ENCODE measurements at places on chromosomes 6 and 20.

- peak; percentile 41 for DNase-seq
These were observed 11.8 kb downstream of the CPNE5 start for GRCh38 chr6:36827261-36828079.

DNA sequence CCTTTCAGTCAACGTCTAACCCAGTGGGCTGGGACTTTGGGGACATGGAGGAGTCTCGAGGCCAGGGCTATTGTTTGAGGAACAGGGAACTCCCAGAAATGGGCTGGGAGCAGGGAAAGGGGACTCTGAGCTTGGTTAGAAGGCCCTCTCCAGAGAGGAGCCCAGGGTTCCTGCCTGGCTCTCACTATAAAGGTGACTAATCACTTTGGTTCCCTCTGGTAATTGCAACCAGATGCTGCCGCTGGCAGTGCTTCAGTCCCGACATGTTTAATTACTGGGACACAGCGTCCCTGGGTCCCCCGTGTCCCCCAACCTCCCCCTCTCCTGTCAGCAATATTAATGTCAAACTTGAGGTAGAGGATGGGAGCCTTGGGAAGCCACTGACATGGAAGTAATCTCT, 5.0 kb upstream of the GDF5 start:
- DNase-seq: no peak

DNA sequence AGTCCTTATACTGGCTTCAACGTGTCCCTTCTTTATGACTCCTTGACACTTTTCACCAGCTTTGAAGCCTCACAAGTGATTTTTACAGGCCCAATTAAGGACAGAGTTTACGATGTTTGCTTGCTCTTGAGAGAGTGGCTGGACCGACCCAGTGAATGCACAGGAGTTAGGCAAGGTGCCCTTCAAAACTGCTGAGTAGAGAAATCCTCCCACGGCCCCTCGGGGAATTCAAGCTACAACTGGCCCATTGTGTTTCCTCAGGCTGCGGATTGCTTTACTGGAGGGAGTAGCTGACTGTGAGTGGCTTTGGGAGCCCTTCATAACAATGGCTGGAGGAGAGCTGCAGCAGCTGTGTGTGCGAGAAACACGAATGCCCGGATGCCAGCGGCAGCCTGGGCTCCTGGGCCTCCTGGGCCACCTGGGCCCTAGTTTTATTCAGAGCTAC, 50.0 kb downstream of the SGK1 start:
- no peak for DNase-seq

GRCh38 chr6:28380381-28380780, 19.2 kb downstream of the ZSCAN12 start:
- DNase-seq: no peak

DNA sequence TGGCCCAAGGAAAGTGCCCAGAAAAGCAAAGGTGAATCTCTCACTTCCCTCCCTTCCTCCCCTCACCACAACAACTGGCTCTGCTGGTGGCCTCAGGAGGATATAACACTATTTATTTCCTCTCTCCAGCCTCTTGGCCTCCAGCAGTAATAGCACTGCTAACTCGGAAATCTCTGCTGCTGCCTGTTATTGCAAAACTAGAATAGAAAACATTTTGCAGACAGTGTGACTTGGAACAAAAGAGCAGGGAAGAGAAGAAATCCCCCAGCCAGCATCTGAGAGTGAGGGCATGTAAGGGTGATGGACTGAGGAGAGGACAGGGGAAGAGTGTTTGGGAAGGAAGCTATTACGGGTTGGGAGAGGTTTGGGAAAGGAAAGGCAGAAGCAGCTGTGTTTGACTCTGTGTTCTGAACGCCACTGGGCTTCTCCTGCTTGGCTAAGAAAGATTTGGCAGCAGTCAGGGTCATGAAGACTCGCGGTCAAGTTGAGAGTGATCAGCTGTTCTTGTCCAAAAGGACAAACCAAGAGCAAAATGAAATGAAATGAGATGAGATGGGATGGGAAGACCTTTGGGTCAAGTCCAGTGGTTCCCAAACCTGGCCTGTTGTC, 81.0 kb upstream of the SNX9 start:
- no peak for DNase-seq

GRCh38 chr6:50720623-50721022, 7.3 kb downstream of the TFAP2D start:
- no peak for DNase-seq

DNA sequence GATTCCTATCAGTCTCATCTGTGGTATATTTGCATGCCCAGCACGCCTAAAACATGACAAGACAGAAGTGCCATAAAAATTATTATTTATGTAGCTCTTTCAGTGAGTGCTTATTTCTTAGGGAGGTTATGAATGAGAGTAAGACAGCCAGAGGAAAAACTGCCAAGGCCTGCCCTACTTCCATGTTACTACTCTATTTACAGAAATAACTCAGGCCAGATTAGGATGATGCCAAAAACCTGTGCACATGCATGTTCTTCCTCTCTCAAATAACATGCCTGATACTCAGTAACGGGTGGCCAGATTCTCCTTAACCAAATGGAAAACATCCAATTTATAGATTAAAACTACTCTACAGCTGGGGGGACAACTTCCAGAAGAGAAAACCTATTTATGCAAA, 45.7 kb downstream of the ILRUN start:
- DNase-seq: no peak

DNA sequence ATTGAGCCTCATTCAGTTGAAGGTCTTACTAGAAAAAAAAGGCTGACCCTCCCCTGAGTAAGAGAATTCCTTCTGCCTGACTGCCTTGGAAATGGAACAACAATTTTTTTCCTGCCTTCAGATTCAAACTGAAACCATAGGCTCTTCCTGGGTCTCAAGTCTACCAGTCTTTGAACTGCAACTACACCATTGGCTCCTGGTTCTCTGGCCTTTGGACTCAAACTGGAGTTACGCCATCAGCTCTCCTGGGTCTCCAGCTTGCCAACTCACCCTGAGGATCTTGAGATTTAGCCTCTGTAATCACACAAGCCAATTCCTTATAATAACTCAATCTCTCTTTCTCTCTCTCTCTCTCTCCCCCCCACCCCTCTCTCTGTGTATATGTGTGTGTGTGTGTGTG, 36.0 kb upstream of the SNX9 start:
- no peak for DNase-seq

DNA sequence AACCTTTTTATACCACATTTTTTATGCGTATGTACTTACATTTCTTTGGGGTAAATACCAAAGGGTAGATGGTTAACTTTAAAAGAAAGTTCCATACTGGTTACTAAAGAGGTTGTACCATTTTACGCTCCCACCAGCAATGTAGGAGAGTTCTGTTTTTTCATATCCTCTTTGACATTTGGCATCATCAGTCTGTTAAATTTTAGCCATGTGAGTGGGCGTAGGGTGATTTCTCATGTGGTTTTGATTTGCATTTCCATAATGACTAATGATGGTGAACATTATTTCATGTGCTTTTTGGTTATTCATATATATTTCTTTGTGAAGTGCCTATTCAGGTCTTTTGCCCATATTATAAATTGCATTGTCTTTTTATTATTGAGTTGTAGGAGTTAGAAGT, 194.2 kb downstream of the PRL start:
- peak; percentile 27 for DNase-seq

DNA sequence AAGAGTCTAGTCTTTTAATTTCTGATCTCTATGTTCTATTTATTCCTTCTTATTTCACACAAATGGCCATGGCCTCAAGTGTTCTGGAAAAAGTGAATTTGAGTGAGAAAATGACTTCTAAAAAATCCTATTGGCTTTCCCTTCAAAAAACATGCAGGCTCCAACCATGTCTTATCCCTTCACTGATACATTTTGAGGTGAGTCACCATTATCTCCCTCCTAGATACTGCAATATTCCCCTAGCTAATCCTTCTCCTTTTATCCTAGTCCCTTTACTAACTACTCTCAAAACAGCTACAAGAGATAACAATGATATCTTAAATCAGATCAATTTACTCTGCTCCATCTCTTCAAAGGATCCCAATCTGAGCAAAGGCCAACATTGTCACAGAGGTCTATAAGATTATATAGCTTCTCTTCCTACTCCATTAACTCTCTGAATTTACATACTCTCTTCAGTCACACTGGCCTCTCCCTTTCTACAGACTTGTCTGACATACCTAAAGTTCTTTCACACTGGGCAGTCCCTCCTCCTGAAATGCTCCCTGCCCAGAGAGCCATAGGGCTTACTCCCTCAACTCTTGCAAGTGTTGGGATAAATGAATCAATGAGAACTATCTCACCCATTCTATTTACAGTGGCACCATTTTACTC, 129.2 kb downstream of the TENT5A start:
- no peak for DNase-seq

DNA sequence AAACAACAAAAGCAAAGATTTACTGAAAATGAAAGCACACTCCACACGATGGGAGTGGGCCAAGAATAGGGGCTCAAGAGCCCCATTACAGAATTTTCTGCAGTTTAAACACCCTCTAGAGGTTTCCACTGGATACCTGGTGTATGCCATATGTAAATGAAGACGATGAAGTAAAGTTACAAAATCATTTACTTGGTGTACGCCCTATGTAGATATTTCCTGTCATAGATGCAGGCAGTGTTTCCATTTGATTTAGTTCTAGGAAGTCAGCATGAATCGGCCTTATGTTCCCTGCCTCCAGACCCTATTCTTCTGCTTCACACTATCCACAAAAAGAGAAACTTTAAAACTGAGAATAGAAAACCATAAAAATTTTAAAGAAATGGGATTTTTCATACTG, 404.4 kb upstream of the GJE1 start:
- DNase-seq: no peak

DNA sequence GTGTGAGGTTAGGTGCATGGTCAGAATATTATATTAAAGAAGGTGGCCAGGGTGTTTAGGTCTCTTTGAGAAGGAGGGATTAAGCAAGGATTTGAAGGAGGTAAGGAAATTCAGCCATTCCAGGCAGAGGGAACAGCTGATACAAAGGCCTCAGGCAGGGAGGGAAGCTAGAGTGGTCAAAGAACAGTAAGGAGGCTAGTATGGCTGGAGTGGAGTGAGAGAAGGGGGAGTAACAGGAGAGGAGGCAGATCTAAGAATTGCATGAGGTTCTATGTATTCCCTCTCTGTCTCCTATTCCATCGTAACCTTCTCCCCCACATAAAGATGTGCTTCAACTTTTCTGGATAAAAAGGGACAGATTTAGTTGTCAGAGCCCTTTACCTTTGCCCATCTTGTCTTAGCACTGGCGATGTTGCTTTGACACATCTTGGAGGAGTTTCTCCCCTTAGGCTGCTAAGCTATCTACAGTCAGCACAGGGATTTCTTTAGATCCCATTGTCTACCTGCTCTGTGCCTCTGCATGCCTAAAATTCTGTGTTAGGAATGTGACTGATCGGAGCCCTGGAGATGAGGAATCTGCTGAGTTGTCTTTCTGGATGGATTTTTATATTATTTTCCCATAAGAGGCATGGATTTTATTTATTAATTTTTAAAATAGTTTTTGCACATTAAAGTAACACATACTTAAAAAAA, 59.9 kb downstream of the KLHL31 start:
- DNase-seq: no peak

GRCh38 chr6:78709021-78709420, 158.3 kb upstream of the IRAK1BP1 start:
- DNase-seq: no peak

DNA sequence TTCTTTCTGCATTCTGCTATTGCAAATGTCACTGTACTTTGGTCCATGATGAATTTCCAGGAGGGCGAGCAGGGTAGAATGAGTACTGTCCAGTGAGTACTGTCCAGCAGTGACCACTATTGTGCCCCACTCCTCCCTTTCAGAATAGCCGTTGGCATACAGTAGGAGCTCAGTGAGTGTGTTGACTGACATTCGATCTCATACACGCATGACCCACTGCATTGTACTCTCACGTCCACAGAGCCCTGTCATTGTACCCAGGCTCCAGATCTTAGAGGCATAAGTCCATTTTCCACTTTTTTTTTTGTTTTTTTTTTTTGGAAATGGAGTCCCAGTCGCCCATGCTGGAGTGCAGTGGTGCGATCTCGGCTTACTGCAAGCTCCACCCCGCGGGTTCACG, 8.2 kb downstream of the DYNLRB1 start:
- peak; percentile 6 for DNase-seq

DNA sequence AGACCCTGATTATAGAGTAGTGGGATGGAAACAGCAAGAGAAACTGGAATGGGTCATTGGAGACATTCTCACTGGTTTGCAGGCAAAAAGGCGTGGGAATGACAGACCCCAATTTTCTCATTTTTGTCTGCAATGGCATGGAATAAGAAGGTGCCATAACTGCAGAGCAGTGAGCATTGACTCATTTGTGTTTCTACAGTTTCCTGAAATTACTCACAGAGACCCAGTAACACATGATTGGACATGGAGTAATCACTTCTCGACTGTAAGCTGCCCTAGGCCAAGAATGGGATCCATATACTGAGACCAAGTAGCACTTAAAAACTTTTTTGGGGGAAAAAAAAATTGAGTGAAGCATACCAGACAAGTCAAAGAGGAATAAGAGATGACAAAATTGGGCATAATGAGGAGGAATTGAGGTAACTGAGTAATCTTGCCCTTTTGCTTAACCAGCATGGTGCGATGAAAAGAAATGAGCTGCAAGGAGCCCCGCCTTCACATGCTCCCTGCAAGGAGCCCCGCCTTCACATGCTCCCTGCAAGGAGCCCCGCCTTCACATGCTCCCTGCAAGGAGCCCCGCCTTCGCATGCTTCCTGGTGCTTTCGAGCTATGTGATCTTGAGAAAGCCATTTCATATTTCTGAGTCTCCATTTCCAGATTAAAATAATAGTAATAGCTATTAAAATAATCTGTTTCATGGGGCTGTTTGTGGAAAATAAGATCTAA, 44.1 kb downstream of the NHSL1 start:
- DNase-seq: peak; percentile 56

GRCh38 chr6:170203212-170203611, 87.7 kb downstream of the DLL1 start:
- DNase-seq: no peak

DNA sequence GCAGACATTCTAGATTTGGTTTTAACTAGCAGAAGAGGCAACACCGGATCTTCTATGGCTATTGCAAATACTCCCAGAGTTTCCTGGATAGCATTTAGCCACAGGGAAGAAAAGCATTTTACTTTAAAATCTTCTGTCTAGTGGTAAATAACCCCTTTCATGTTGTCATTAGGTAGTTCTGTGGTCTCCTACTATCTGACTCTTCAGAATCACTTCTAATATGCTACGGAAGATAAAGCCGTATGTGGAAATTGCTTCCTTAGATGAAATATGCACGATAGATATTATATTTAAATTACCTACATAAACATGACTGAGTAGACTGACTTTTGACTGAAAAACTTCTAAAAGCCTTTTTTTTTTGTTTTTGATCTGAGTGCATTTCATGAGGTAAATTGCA, 759 bp downstream of the CRISP3 start:
- no peak for DNase-seq

- no peak for DNase-seq
These were observed 1.2 kb upstream of the PNPLA1 start for GRCh38 chr6:36268478-36269275.

GRCh38 chr20:34571753-34572152, 13.2 kb downstream of the MAP1LC3A start:
- no peak for DNase-seq

GRCh38 chr6:22239261-22239921, 57.4 kb downstream of the PRL start:
- no peak for DNase-seq
